HepG2 (cell line): ENCODE measurements at places on chromosomes 12 and 14. TPM values are rescaled to one million over a fixed set of nuclear protein-coding genes. Genes with fewer than 3 reads are reported as not detected.

DNA sequence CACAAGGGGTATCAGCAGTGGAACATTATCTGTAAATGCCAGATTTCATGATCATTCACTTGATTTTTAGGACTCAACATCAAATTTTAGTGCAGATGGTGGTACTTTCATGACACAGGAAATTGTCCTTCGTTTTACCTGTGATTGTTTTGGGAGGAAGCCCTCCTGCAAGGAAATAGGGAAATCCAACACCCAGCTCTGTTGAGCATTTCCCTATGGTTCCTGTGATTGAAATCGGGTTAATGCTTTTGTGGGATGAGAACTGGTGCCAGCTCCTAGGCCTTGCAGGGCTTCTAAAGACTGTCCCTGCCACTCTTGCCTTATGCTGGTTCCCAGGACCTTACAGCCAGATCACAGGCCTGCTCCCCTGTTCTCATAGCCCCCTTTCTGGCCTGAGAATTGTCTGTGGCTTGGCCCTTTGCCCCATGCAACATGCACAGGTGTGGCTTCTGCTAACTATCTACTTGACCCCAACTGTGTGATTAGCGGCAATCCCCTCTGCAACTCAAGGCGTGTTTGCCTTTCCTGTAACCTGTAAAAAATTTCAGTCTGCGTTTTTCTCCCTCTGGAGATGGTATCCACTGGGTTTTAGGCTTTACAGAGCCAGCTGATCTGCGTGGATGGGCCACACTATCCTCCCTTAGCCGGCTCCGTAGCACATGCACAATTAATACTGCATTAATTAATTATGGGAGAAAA is 112.5 kb downstream of the ETV6 start:
- no peak for DNase-seq

The NGB gene
- not detected in 2 replicates for total RNA-seq

- no peak for DNase-seq
Observed at GRCh38 chr14:71579331-71579730, 352.9 kb upstream of the RGS6 start.

DNA sequence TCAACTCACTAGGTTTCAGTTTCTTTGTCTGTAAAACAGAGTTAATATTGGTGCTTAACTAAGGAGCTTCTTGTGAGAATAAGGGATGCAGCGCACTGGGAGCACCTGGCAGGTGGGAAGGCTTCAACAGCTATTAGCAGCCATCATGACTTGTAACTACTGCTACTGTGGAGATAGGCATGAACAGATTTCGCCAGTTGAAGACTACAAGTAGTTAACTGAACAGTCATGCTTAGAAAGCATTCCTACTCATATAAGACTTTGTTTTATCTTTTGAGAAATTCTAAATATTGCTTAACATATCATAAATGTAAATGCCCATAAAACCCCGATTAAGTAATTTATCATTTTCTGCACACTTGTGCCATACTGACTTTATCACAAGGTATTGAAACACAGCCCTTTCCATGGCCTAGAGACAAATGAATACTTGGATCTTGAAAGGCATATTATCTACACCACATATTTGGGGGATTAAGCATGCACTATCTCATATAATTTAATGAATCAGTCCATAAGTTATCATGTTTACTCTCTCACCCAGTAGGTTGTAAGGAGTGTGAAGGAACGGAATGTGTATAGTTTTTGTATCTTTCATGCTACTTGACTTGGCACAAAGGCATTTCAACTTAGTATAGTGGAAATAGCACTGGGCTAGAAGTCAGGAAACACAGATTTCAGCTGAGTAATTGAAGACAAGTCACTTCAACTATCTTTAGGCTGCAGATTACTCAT is 16.1 kb downstream of the NTN4 start:
- DNase-seq, result no peak

The HEATR5A gene
- total RNA-seq, result 105 and 172 TPM in 2 replicates

DNA sequence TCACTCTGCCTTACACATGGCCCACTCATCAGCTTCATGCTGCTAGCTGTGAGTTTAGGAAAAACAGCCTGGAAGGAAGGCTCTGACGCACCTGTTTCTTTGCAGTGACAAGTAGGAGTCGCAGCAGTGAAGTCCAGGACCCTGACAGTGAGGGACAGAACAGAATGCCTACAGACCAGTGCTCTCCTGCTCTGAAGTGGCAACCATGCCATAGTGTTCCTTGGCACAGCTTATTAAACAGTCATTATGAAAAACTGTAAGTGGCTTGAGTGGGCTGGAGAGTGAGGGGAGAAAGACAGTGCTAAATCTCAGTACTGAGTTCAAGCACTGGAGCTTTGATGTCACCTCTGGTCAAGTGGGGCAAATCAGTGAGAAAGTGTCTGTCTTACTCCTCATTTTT is 61.7 kb downstream of the MYRFL start:
- no peak for DNase-seq

The KRT85 gene
- total RNA-seq, result not detected in 2 replicates

GRCh38 chr12:99383258-99383657 is 264.3 kb upstream of the GARIN6 start:
- no peak for DNase-seq

- no peak for DNase-seq
Observed at GRCh38 chr14:58887931-58888330, 250.2 kb downstream of the DACT1 start.

DNA sequence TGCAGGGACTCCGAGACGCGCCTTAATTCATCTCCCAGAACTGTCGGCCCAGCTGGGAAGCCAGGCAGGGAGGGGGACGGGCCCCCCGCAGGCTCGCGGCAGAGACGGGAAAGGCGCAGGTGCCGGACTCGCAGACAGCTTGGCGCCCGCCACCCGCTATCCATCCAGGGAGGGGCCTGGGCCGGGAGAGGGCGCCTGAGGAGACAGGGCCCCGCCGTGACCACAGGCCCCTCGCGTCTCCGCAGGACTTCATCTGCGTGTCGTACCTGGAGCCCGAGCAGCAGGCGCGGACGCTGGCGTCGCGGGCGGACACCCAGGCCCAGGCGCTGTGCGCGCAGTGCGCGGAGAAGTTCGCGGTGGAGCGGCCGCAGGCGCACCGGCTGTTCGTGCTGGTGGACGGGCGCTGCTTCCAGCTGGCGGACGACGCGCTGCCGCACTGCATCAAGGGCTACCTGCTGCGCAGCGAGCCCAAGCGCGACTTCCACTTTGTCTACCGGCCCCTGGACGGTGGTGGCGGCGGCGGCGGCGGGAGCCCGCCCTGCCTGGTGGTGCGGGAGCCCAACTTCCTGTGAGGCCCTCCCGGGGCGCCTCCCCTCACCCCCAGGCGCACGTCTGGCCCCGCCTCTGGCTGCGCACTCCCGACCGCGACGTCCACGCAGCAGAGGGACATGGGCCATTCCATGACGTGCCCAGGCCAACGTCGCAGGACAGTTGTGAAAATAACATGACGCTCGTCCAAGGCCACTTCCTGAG is 60.6 kb downstream of the LGMN start:
- no peak for DNase-seq
